ENCODE measurements at places on chromosomes 12 and 14. TPM values are rescaled to one million over a fixed set of nuclear protein-coding genes. Genes with fewer than 3 reads are reported as not detected.

GRCh38 chr12:32126720-32127119, 20.1 kb downstream of the BICD1 start:
- H3K36me3 ChIP-seq, result no peaks in the 10 kb centered on the region
- H3K4me3 ChIP-seq, result no peak overlapping the region
- DNase-seq, result no peak
- no peak overlapping the region for H3K27ac ChIP-seq
- no peaks in the 10 kb centered on the region for H3K27me3 ChIP-seq

GRCh38 chr12:76216585-76217472, 131.4 kb downstream of the BBS10 start:
- H3K4me1 ChIP-seq, result no peaks in the 10 kb centered on the region
- no peaks in the 10 kb centered on the region for H3K27me3 ChIP-seq
- H3K36me3 ChIP-seq, result no peaks in the 10 kb centered on the region
- no peak overlapping the region for H3K27ac ChIP-seq
- DNase-seq, result no peak
- no peak overlapping the region for H3K4me3 ChIP-seq

GRCh38 chr14:64727551-64728071, 23.4 kb downstream of the PLEKHG3 start:
- H3K27me3 ChIP-seq, result no peaks in the 10 kb centered on the region
- H3K36me3 ChIP-seq, result no peaks in the 10 kb centered on the region
- H3K27ac ChIP-seq, result no peak overlapping the region
- DNase-seq, result no peak
- H3K4me3 ChIP-seq, result no peak overlapping the region

GRCh38 chr12:6791931-6792520, 2.7 kb downstream of the CD4 start:
- H3K4me1 ChIP-seq, result no peaks in the 10 kb centered on the region
- no peak for DNase-seq
- no peaks in the 10 kb centered on the region for H3K36me3 ChIP-seq
- no peak overlapping the region for H3K27ac ChIP-seq
- no peak overlapping the region for H3K4me3 ChIP-seq
- H3K27me3 ChIP-seq, result no peaks in the 10 kb centered on the region

DNA sequence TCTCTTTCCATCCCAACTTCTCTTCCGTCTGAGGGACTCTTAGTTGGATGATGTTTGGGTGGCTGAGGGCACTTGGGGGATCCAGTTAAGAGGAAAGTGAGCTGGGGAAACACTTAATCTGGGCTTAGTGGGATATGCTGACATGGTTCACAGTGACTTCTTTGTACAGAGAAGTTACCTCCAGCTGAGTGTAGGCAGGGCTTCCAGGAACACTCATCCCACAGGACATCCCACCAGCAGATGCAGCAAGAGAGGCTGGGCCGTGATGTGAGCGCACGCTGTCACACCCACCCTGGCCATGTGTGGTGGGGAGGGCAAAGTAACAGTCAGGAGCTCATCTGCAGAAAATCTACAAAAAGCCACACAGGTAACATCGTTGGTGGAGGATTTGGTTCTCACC, 832 bp upstream of the CACNA2D4 start:
- no peak overlapping the region for H3K4me3 ChIP-seq
- no peaks in the 10 kb centered on the region for H3K27me3 ChIP-seq
- no peaks in the 10 kb centered on the region for H3K4me1 ChIP-seq
- H3K27ac ChIP-seq, result no peak overlapping the region
- no peaks in the 10 kb centered on the region for H3K36me3 ChIP-seq

Gene POTEG
- total RNA-seq, result not detected

Gene STYK1
- total RNA-seq, result 3.5 TPM

Gene CCDC184
- total RNA-seq, result 2.0 TPM

Gene NEMP1
- 6.9 TPM for total RNA-seq

Gene DPY19L2
- total RNA-seq, result 8.2 TPM

Gene CLEC2B
- total RNA-seq, result 36.1 TPM

All from breast epithelium (tissue), 4 donors.